ENCODE measurements at places on chromosomes 7 and 10. TPM values are rescaled to one million over a fixed set of nuclear protein-coding genes. Genes with fewer than 3 reads are reported as not detected.

The SFRP4 gene
- total RNA-seq, result 2.2 TPM

DNA sequence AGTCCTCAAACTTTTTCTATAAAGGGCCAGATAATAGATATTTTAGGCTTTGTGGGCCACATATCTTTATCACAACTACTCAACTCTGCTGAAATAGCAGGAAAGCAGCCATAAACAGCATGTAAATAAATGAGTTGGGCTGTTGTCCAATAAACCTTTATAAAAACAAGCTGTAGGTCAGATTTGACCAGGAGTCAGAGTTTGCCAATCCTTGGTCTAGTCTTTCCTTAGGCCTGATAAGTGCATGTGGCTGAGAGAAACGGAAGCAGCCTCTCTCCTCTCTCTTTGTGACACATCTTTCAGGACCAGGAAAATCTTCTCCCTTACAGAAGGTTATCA, 724.5 kb downstream of the GRID1 start:
- no peak overlapping the region for H3K4me3 ChIP-seq
- no peaks in the 10 kb centered on the region for H3K4me1 ChIP-seq
- no peak overlapping the region for H3K27ac ChIP-seq

DNA sequence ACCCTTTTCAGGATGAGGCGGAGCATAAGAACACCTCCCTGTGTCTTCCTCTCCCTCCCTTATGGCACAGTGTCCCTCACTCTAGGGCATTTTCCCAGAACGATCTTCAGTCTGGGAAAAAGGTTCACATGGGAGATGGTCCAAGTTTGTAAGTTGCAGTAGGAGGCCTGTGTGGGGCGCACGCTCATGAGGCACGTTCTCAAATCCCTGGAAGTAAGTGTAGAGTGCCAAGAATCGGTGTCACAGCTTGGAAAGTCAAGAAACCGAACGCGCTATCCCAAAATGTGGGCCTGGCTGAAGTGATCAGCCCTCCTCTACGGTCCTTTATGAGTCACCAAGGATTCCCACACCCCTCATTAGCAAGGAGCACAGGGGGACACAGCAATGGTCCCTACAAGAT, 23.9 kb upstream of the SMARCD3 start:
- no peak overlapping the region for H3K27ac ChIP-seq
- H3K27me3 ChIP-seq, result peaks cover 6% of the 10 kb centered on the region
- no peak for DNase-seq
- H3K4me3 ChIP-seq, result no peak overlapping the region
- H3K36me3 ChIP-seq, result no peaks in the 10 kb centered on the region
- no peaks in the 10 kb centered on the region for H3K4me1 ChIP-seq

The SCART1 gene
- total RNA-seq, result 3.8 TPM

The ASL gene
- total RNA-seq, result 26.6 TPM

GRCh38 chr7:26087321-26088091, 64.5 kb upstream of the NFE2L3 start:
- peaks cover 6% of the 10 kb centered on the region for H3K36me3 ChIP-seq
- H3K27ac ChIP-seq, result peak overlapping the region; percentile 60
- peaks cover 2% of the 10 kb centered on the region for H3K27me3 ChIP-seq
- peaks cover 32% of the 10 kb centered on the region for H3K4me1 ChIP-seq
- no peak overlapping the region for H3K4me3 ChIP-seq

- no peak overlapping the region for H3K27ac ChIP-seq
- H3K27me3 ChIP-seq, result no peaks in the 10 kb centered on the region
- H3K36me3 ChIP-seq, result no peaks in the 10 kb centered on the region
- H3K4me3 ChIP-seq, result no peak overlapping the region
- H3K4me1 ChIP-seq, result peaks cover 3% of the 10 kb centered on the region
- DNase-seq, result no peak
Observed at GRCh38 chr7:158561659-158562058, 26.0 kb downstream of the PTPRN2 start.

GRCh38 chr7:38883706-38884105, 25.3 kb downstream of the VPS41 start:
- DNase-seq, result no peak
- no peak overlapping the region for H3K27ac ChIP-seq
- H3K4me3 ChIP-seq, result no peak overlapping the region
- H3K36me3 ChIP-seq, result peaks cover 7% of the 10 kb centered on the region
- peaks cover 2% of the 10 kb centered on the region for H3K27me3 ChIP-seq

DNA sequence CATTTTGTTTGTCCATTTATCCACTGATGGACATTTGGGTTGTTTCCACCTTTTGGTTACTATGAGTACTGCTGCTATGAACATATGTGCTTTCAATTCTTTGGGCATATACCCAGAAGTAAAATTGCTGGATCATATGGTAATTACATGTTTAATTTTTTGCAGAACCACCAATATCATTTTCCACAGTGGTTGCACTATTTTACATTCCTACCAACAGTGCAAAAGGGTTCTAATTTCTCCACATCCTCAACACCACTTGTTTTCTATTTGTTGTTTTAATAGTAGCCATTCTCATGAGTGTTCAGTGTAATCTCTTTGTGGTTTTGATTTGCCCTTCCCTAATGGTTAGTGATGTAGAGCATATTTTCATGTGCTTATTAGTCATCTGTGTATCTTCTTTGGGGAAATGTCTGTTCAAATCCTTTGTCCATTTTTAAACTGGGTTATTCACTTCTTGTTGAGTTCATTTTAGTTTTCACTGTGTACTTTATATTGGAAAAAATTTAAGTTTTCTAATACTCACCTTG, 101.9 kb downstream of the HIBADH start:
- no peak overlapping the region for H3K4me3 ChIP-seq
- no peak for DNase-seq
- no peak overlapping the region for H3K27ac ChIP-seq
- H3K4me1 ChIP-seq, result peaks cover 4% of the 10 kb centered on the region

- peaks cover 2% of the 10 kb centered on the region for H3K27me3 ChIP-seq
- peaks cover 5% of the 10 kb centered on the region for H3K4me1 ChIP-seq
- no peak for DNase-seq
- H3K36me3 ChIP-seq, result no peaks in the 10 kb centered on the region
Observed at GRCh38 chr7:140674899-140675701, 2.4 kb downstream of the ADCK2 start.

DNA sequence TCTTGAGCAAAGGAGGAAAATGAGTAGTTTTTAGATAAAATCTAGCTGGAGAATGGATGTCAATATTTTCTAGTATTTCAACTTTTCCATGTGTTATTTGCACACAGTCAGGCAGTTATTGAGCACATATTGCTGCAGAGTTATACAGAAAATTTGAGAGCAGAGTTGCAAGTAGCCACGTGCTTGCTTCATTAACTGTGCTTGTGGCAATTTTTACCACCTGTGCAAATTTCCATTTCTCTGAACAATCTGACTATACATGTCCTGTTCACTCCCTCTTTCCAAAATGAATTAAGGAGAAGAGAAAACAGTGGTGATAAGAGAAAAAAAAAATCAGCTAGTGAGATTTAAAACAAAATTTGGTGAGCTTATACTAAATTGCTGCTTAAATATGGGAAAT, 178.5 kb downstream of the TAX1BP1 start:
- DNase-seq, result no peak
- H3K27me3 ChIP-seq, result no peaks in the 10 kb centered on the region
- H3K4me1 ChIP-seq, result peaks cover 12% of the 10 kb centered on the region
- H3K4me3 ChIP-seq, result no peak overlapping the region
- no peak overlapping the region for H3K27ac ChIP-seq
- no peaks in the 10 kb centered on the region for H3K36me3 ChIP-seq

- no peak for DNase-seq
- H3K4me1 ChIP-seq, result no peaks in the 10 kb centered on the region
- no peaks in the 10 kb centered on the region for H3K27me3 ChIP-seq
- no peak overlapping the region for H3K27ac ChIP-seq
Observed at GRCh38 chr7:88280801-88281200, 25.9 kb downstream of the STEAP4 start.

DNA sequence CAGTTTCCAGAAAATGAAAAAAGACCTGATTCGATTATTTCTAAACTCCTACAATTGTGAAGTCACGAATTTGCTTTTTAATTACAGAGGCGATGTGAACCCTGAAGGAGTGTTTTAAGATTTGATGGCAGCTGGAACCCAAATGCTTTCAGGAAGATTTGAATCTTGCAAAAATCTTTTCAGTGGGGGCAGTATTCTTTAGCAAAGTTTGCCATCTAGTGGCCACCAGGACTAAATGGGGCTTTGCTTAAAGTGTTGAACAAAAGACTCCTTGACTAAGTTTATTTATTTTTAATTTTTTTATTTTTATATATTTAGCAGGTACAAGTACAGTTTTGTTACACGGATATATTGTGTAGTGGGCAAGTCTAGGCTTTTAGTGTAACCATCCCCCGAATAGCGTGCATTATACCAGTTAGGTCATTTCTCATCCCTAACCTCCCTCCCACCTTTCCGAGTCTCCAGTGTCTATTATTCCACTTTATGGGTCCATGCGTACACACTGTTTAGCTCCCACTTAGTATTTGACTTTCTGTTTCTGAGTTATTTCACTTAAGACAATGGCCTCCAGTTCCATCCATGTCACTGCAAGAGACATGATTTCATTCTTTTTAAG, 98.8 kb downstream of the CACNB2 start:
- H3K4me1 ChIP-seq, result no peaks in the 10 kb centered on the region
- DNase-seq, result no peak
- H3K36me3 ChIP-seq, result no peaks in the 10 kb centered on the region
- no peak overlapping the region for H3K4me3 ChIP-seq

The TDRD1 gene
- total RNA-seq, result not detected

- no peak overlapping the region for H3K27ac ChIP-seq
- no peaks in the 10 kb centered on the region for H3K27me3 ChIP-seq
- no peaks in the 10 kb centered on the region for H3K4me1 ChIP-seq
- no peak for DNase-seq
- no peak overlapping the region for H3K4me3 ChIP-seq
Observed at GRCh38 chr7:137172105-137172590, 171.4 kb downstream of the PTN start.

Measured in glutamatergic neuron (in vitro differentiated cells).